Amniotic epithelial cell (primary cell): ENCODE measurements at places on chromosomes 6 and 20.
A peak's percentile ranks its signal among the peaks of the same experiment; 100 is the strongest.

DNA sequence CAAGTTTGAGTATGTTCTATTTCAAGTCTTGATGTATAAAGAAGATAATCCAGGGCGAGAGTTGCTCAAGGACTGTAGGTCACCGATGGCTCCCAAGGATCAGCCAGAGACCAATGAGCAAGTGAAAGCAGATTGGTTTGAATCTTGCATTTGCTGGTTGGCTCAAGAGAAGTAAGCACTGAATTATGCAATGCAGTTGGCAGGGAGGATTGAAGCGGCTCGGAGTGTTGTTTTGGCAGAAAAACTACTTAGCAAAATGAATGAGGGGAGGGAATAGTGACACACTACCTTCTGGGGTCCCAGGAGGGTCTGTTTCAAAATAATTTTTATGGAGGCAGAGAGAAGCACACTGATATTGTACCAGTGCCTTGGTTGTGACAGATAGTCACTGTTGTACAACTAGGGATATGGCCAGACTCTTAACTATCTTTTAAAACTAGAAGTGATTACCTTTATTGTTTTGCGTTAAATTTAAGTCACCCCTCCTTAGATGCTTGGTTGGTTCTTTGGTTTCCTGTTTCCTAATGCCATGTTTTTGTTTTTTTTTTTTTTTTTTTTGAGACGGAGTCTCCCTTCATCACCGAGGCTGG lies 15.7 kb downstream of the SASH1 start:
- peak; percentile 87 for DNase-seq

- DNase-seq = no peak
These were observed 149.5 kb upstream of the SASH1 start for GRCh38 chr6:148193063-148193680.

DNA sequence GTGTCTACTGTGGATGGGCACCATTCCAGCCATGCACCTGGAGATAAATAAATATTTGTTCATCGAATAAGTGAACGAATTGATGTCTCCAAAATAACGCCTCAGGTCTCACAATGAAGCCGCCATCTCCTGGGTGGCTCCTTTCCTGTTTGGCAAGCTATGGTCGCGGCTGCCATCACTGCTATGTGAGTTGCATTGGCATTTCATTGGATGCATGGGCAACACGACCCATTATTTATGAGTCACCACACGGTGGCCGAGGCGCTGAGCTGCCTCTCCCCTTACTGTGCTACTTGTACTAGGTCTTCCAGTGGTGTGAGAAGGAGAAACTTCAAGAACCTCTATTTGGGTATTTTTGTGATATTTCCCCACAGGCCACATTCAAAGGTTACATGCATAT lies 21.3 kb upstream of the PDE10A start:
- DNase-seq = no peak

GRCh38 chr6:30963641-30964040 lies 19.9 kb upstream of the MUC21 start:
- DNase-seq = peak; percentile 19

DNA sequence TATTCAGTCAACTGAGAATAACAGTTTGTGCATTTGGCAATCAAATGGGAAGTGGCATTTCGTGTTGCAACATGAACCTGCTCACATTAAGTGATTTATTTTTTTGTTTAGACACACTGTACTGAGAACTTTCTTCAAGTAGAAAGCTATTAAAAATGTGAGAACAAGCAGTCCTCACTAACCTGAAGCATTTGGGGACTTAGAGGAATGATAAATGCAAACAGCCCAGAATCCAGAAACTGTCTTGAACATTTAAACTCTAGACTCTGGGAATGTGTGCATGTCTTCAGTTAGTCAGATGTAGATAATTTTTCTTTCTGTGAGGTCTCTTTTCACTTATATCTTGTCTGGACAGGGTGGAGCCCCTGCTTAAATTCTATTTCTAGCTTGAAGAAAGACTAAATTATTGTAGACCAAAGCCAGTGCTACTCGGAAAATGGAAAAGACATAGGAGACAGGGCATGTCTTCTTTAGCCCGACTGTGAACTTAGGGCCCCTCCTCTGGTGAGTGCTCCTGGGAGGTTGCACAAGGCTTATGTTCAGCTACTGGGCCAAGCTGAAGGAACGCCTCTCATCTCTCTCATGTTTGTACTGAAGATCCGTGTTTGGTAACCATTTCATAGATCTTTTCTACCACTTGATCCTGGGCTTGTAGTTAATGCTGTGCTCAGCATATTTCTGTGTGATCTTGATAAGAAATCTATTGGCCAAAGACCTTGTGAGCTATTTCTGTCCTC lies 70.1 kb downstream of the SLX4IP start:
- peak; percentile 98 for DNase-seq

DNA sequence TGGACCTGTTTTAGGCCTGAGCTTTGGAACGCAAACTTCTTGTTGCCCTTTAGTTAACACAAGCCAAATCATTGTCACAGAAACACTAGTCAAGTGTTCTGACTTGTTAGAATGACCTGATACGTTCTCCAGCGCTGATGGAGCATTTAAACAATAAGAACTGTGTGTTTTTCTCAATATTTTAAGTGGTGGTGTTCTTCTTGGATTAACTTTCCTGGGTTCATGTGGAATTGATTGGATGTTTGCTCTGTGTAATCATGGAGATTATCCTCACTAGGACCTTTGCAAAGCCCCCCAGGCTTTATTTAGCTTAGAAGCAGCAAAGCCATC lies 1.6 kb downstream of the LRRC1 start:
- DNase-seq = no peak
